ENCODE measurements at places on chromosomes 1 and 21.
A peak's percentile ranks its signal among the peaks of the same experiment; 100 is the strongest.

DNA sequence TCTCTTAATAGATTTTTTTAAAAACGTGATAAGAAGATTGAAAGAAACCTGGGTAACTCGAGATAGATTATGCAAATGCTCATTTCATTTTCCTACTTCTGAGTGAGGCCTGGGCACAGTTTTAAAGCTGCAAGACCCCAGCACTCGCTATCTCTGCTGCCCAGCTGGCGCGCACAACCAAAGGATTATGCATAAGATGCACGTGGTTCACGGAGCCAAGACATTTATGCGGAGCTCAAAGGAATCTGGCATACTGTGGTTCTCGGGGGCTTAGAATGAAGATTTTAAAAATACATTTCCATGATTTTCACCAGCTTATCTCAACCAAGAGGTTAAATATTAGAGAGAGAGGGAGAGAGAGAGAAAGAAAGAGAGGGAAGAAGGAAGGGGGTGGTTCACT, 210.9 kb downstream of the DSCAM start:
- DNase-seq = no peak

DNA sequence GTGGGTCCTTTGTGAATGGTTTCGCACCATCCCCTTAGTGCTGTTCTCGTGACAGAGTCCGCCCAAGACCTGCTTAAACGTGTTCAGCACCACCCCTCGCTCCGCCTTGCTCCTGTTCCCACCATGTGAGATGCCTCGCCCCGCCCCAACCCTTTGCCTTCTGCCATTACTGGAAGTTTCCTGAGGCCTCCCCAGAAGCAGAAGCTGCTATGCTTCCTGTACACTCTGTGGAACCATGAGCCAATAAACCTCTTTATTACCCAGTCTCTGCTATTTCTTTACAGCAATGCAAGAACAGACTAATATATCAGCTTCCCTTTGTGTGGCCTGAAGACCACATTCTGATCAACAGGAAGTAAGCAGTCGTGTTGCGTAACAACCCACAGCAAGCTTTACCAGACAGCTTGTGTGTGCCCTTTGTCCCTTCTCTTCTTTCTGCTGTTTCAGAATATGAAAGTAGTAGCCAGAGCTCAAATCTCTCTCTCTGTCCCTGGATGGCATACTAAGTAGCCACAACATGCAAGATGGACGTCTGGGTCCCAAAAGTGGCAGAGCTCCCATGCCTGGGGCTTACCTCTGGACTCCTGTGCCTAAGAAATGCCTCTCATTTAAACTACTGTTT, 14.1 kb downstream of the HENMT1 start:
- no peak for DNase-seq

- no peak for DNase-seq
Observed at GRCh38 chr1:44949286-44949685, 37.1 kb downstream of the EIF2B3 start.

DNA sequence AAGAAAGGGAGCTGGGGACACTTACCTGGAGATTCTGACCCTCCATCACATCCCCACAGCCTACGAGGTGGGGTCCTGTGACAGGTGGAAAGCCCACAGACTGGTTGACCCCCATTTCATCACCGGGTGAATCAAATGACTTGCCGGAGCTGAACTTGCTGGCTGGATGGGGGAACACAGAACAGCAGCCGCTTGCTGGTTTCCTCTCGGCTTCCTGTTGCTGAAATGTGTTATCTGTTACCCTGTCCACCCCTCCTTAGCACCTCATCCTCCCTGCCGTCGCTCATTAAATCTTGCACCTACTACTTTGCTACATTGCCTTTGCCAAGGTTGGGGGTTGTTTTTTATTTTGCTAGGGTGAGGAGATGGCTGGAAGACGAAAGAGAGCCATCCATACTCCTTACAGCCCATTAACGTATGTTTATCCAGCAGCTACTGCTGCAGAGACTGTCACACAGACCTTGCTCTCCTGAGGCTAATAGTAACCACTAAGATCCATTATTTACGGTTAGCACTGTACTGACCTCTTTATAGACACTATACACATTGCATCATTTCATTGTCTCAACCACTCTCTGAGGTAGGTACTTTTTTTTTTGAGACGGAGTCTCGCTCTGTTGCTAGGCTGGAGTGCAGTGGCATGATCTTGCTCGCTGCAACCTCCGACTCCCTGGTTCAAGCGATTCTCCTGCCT, 7.0 kb downstream of the PAFAH2 start:
- no peak for DNase-seq

DNA sequence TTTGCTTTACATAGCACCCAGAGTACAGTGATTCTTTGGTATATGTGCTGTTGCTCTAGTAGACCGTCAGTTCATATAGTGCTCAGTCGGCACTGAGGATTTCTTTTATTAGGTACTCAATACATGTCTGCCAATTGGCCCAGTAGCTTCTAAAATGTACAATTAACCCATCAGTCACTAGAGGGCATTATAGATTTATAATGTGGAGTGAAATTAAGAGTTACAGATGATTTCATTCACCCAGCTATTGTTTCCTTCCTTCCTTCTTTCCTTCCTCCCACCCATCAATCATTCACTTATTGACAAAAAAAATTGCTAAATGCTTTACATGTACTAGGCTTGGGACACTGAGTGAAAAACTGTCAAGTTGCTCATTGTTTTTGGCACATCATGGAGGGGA, 263.6 kb upstream of the USP24 start:
- DNase-seq = no peak

DNA sequence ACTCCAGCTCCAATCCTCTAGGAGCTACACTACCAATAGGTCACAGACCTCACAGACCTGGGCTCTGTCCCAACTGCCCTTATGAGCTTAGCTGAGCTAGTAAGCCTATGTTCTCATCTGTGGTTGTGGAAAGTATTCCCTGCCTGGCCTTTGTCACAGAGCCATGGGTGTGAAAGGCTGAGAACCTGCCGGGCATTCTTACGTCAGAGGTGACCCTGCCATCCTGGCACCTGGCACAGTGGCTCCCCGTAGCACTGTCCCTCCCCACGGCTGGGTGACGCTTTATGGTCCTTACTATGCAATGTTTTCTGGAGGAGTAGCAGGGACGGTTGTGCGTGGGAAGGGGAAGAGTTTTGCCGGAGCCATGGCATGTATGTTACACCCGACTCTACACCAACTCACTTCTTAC, 3.5 kb downstream of the TNFRSF1B start:
- DNase-seq = no peak

- DNase-seq = no peak
Observed at GRCh38 chr1:151994956-151995355, 1.3 kb upstream of the S100A10 start.

DNA sequence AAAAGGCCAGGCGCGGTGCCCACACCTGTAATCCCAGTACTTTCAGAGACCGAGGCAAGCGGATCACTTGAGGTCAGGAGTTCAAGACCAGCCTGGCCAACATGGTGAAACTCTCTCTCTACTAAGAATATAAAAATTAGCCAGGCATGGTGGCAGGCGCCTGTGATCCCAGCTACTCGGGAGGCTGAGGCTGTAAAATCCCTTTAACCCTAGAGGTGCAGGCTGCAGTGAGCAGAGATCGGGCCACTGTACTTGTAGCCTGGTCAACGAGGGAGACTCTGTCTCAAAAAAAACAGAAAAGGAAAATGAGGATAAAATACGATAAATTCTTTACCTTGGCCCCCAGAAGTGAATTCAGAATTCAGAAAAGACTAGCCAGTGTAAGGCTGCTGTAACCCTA, 1.6 kb downstream of the TMEM50B start:
- no peak for DNase-seq

DNA sequence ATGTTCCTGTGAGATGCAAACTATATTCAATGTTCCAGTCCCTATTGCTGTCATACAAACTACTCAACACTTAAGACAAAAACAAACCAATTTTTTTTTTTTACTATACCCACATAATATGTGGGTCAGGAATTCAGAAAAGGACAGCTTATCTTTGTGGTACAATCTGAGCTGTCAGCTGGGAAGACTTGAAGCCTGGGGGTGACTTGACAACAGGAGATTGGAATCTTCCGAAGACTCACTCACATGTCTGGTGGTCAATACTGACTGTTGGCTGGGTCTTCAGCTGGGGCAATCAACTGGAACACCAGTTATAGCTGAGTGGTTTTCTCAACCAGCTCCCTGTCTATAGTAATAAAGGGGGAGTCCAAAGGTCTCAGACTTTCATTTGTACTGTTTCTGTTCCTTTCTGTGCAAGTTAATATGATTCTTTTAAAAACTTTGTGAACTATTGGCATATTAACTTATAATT, 81.7 kb upstream of the ATP1B1 start:
- no peak for DNase-seq

- DNase-seq = no peak
Observed at GRCh38 chr1:200345520-200345919, 64.3 kb downstream of the ZNF281 start.

- peak; percentile 67 for DNase-seq
Observed at GRCh38 chr1:204368996-204369726, 9.4 kb upstream of the PLEKHA6 start.

DNA sequence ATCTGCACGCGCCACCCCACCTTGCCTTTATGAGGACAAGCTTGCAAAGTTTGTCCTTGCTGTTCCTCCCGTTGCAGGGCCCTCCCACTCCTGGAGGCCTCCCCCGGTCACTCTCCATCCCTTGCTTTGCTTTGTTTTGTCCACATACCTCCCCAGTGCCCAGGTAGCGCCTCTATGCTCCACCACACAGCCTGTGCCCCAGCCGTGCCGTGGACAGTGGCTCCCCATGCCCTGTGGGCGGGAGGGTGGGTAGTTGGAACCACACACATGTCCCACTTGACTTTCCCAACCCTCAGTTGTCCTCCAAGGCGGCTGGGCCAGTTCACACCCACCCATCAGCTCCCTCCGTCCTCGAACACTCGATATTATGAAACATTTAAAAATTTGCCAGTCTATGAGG, 24.6 kb downstream of the SLX9 start:
- no peak for DNase-seq

GRCh38 chr1:243834130-243834529, 15.9 kb downstream of the AKT3 start:
- no peak for DNase-seq

GRCh38 chr1:180973369-180973768, 49.3 kb downstream of the STX6 start:
- DNase-seq = no peak

GRCh38 chr1:179955731-179956130, 1.1 kb downstream of the CEP350 start:
- no peak for DNase-seq

- DNase-seq = no peak
Observed at GRCh38 chr1:18884727-18885126, 17.6 kb downstream of the ALDH4A1 start.

- peak; percentile 6 for DNase-seq
Observed at GRCh38 chr1:47434051-47434842, 3.6 kb upstream of the FOXD2 start.

- no peak for DNase-seq
Observed at GRCh38 chr1:183670169-183670568, 17.1 kb upstream of the APOBEC4 start.

DNA sequence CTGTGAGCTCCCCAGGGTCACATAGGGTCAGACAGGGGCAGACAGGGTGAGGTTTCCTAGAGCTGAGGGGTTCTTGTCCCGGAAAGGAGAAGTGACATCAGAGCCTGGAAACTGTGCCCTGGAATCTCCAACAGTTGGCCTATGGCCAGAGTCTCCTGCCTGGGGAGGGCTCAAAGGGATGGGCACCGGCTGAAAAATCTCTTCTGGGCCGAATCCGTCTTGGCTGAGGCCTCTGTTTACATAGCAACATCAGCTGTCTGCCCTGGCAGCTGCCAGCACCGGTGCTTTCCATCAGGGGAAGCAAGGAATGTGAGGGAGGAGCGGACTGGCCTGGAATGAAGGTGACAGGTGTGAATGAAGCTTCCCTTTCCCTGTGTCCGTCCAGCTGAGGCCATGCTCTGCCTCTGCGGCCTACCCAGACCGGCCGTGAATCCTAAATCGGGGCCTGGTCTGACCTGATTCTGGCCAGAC, 30.7 kb downstream of the VASH2 start:
- DNase-seq = no peak

- DNase-seq = no peak
Observed at GRCh38 chr1:194952171-194952570, 1656.1 kb downstream of the KCNT2 start.

Measured in substantia nigra (tissue), 51 donors.